Hair follicular keratinocyte (primary cell): ENCODE measurements at places on chromosomes 7 and 10. TPM values are rescaled to one million over a fixed set of nuclear protein-coding genes. Genes with fewer than 3 reads are reported as not detected.

The NPY gene
- total RNA-seq = not detected in 2 replicates

The TPK1 gene
- 1.2 and 1.8 TPM in 2 replicates for total RNA-seq

The NOS3 gene
- total RNA-seq = 1.8 and 3.7 TPM in 2 replicates

The BMS1 gene
- 13.7 and 20.5 TPM in 2 replicates for total RNA-seq

The IL2RA gene
- not detected in 2 replicates for total RNA-seq

The CLDN4 gene
- 0.53 and 1.5 TPM in 2 replicates for total RNA-seq
